ENCODE measurements at places on chromosomes 13 and 19. TPM values are rescaled to one million over a fixed set of nuclear protein-coding genes. Genes with fewer than 3 reads are reported as not detected.

Gene RASL11A
- total RNA-seq = 74.9 TPM

GRCh38 chr19:2560369-2560768 lies 84.4 kb downstream of the GADD45B start:
- no peak for DNase-seq
- no peak overlapping the region for H3K27ac ChIP-seq
- no peaks in the 10 kb centered on the region for H3K27me3 ChIP-seq

DNA sequence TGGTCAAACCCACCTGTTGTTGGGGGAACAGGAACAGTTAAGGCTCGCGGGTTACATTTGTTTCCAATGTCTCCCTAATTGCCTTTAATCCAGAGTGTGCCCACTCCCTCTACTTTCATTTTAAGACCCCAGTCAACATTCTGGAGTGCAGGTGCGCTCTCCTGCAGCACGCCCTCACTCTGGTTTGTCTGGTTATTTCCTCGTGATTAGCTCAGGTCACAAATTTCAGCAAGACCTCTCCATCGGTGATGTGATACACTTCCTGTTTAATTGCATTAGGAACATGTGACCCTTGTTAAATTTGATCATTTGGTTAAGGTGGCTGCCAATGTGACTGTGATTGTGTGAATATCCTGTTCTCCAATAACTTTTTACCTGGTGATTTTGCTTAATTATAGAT lies 53.0 kb downstream of the TEX29 start:
- no peak overlapping the region for H3K27ac ChIP-seq
- no peak overlapping the region for H3K4me3 ChIP-seq
- no peaks in the 10 kb centered on the region for H3K36me3 ChIP-seq
- H3K4me1 ChIP-seq = no peaks in the 10 kb centered on the region
- H3K27me3 ChIP-seq = no peaks in the 10 kb centered on the region

DNA sequence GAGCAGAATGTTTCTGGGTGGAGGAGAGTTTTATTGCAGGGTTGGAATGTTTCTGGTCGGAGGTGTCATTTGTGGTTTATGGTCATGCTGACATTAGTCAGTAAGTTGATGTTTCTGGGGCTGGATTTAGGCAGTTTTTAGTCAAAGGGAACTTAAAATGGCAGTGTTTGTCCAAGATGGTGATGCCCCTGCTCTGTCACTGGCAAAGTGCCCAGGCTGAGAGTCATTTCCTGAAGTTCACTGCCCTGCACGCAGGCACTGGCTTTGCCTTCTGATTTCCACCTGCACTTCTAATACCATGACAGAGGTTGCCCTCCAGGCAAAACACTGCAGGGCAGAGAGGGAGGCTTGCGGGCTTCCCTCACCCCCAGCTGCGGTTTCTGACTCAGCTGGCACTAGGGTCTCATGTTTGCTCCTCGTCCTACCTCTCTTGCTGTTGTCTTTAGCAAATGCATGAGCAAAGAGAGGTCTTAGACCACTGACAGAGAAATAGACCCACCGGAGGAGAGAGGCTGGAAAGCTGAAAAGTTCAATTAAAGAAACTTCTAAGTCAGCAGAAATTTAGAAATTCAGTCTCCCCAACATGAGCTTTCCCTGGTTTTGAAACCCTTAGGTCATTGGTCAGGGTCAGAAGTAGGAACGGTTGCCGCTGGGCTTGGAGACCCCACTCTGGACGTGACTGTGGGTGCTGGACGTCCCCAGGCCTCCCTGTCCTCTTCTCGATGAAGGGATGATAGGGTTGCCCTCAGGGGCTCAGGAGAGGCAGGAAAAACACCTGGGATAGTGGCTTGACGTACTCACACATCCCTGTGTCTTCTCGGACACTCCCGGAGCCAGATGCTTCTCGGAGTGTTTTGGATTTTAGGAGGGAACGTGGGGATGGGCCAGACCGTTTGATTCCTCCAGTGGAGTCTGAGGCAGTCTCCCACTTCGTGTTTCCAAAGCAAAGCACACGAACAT lies 26.3 kb downstream of the TMEM255B start:
- no peak for DNase-seq
- H3K36me3 ChIP-seq = no peaks in the 10 kb centered on the region
- H3K4me1 ChIP-seq = no peaks in the 10 kb centered on the region
- H3K4me3 ChIP-seq = no peak overlapping the region

- peaks cover 4% of the 10 kb centered on the region for H3K4me1 ChIP-seq
- H3K4me3 ChIP-seq = no peak overlapping the region
- no peaks in the 10 kb centered on the region for H3K27me3 ChIP-seq
- no peaks in the 10 kb centered on the region for H3K36me3 ChIP-seq
These were observed 71.5 kb downstream of the SPATA13 start for GRCh38 chr13:24232037-24232436.

GRCh38 chr13:49627831-49628652 lies at the start of gene ARL11:
TSS of gene ARL11 (plus strand) at chr13:49628507. CDS start at chr13:49630448, 1,941 bp downstream.
- H3K27me3 ChIP-seq = no peaks in the 10 kb centered on the region
- peaks cover 9% of the 10 kb centered on the region for H3K4me1 ChIP-seq
- DNase-seq = no peak
- peak within 1 kb of the TSS; percentile 21 for H3K4me3 ChIP-seq

- no peak for DNase-seq
- no peak overlapping the region for H3K4me3 ChIP-seq
- H3K27ac ChIP-seq = peak overlapping the region; percentile 89
- H3K27me3 ChIP-seq = no peaks in the 10 kb centered on the region
- H3K36me3 ChIP-seq = no peaks in the 10 kb centered on the region
- peaks cover 29% of the 10 kb centered on the region for H3K4me1 ChIP-seq
These were observed 1.6 kb upstream of the GRTP1 start for GRCh38 chr13:113365583-113365970.

Gene NOTCH3
- total RNA-seq = 76.6 TPM

Gene TMEM150B
- total RNA-seq = not detected

DNA sequence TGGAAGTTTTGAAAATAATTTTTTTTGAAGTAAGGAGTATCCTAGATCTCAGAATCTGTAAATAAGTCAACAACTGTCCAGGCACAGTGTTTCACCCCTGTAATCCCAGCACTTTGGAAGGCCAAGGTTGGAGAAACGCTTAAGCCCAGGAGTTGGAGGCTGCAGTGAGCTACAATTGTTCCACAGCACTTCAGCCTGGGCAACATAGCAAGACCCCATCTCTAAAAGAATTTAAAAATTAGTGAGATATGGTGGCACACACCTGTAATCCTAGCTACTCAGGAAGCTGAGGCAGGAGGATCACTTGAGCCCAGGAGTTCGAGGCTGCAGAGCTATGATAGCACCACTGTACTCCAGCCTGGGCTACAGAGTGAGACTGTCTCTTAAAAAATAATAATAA lies 87.2 kb upstream of the ZNF507 start:
- H3K36me3 ChIP-seq = no peaks in the 10 kb centered on the region
- no peak for DNase-seq
- H3K4me1 ChIP-seq = no peaks in the 10 kb centered on the region
- no peak overlapping the region for H3K27ac ChIP-seq

DNA sequence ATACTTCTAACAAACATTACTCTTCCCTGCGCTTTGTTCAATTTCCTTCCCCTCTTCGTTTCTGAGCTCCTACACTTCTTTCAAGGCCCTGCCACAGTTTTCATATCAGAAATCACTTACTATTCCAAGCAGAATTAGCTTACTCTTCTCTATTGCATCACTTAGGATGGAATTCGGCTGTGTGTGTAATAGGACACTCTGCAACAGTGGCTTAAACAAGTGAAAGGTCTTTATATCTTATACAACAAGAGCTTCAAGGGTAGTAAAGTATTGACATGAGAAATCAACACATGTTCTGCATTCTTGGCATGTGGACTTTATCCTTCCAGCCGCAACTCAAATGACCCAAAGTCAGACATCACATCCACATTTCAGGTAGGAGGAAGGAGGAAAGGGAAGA lies 279.6 kb downstream of the PCDH20 start:
- H3K4me1 ChIP-seq = no peaks in the 10 kb centered on the region
- no peaks in the 10 kb centered on the region for H3K36me3 ChIP-seq
- no peak overlapping the region for H3K27ac ChIP-seq
- no peak for DNase-seq

- H3K4me3 ChIP-seq = no peak overlapping the region
- peaks cover under 1% of the 10 kb centered on the region for H3K4me1 ChIP-seq
- no peak overlapping the region for H3K27ac ChIP-seq
- H3K36me3 ChIP-seq = peaks cover 3% of the 10 kb centered on the region
These were observed 69.0 kb downstream of the GGACT start for GRCh38 chr13:100519626-100520025.

Gene SYDE1
- total RNA-seq = 31.9 TPM

DNA sequence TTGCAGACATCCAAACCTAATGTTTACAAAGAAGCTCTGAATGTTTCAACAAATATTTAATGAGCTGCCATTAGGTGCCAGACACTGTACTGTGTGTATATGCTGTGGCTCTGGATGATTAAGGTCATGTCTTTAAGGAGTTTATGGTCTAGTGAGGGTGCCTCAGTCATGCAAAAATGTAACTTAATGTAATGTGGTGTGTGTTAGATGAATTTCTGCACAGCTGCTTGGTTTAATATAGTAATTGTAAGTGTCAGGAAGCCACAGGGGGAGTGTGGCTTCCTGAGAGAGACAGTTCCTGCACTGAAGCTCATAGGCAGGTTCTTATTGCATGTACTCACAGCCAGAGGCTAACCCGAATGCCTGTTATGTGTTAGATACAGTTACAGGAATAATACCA lies 43.3 kb downstream of the SPATA13 start:
- no peaks in the 10 kb centered on the region for H3K36me3 ChIP-seq
- no peak overlapping the region for H3K4me3 ChIP-seq
- no peaks in the 10 kb centered on the region for H3K27me3 ChIP-seq
- no peak for DNase-seq

- no peak for DNase-seq
- H3K4me1 ChIP-seq = no peaks in the 10 kb centered on the region
- no peaks in the 10 kb centered on the region for H3K27me3 ChIP-seq
- no peak overlapping the region for H3K4me3 ChIP-seq
- peaks cover 44% of the 10 kb centered on the region for H3K36me3 ChIP-seq
These were observed 10.2 kb downstream of the ZNF132 start for GRCh38 chr19:58429745-58430144.

DNA sequence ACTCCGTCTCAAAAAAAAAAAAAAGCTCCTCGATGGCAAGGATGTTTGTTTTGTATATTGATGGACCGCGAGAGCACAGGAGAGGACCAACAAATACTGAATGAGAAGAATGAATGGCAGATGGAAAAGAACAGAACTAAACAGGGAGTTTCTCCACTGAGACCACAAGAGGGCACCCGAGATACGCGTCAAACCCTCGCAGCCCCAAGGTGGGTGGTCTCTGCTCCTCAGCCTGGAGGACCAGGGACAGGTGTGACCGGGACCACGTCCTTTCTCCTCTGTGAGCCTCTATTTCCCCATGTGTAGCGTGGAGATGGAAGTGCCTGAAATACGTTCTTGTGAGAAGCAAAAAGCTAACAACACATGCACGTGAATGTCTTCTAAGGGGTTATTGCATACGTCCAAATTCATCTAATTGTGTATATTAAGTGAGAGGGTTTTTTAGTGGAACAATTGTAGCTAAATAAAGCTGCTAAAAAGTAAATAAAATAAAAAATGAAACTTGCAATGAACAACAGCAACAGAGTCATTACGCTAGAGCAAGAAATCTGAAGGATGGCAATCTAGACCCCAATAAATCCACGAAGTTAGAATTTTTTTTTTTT lies 8.3 kb upstream of the CDC42EP5 start:
- H3K4me1 ChIP-seq = no peaks in the 10 kb centered on the region
- no peaks in the 10 kb centered on the region for H3K27me3 ChIP-seq
- H3K4me3 ChIP-seq = no peak overlapping the region
- no peaks in the 10 kb centered on the region for H3K36me3 ChIP-seq

DNA sequence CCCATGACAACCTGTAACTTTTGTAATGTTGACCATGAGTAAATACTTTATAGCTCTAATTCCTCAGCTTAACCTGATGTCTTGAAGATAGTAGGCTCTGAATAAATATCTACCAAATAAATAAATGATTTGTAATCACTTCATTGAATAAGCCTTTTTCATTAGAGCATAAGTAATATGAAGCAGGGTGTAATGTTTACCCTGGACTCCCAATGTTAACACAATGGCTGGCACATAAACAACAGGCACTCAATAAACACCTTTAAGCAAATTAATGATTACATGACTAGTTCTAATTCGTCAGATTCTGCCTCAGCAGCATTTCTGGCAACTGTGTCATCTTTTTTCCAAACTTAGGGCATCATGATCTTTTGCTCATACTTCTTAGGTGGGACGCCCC lies 396.3 kb downstream of the LIG4 start:
- H3K27ac ChIP-seq = no peak overlapping the region
- no peak overlapping the region for H3K4me3 ChIP-seq
- no peaks in the 10 kb centered on the region for H3K4me1 ChIP-seq
- H3K36me3 ChIP-seq = no peaks in the 10 kb centered on the region

DNA sequence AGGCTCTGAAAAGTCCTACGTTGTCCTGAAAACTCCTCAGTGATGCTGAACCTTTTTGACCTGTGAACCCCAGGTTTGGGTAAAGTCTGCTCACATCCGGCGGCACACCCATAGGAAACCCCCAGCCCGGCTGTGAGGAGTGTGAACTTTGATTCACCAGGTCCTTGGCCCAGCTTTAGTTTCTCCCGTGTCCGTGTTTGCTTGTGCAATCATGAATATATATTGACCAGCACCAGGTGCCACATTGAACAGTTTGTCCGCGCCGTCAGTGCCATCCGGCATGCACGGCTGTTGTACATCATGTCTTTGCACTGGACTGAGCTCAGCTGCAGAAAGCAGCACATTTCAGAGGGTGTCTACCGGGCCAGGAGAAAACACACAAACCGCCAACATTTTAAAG lies 45.3 kb downstream of the NFIC start:
- DNase-seq = no peak
- no peak overlapping the region for H3K4me3 ChIP-seq
- H3K4me1 ChIP-seq = peaks cover 70% of the 10 kb centered on the region
- H3K36me3 ChIP-seq = peaks cover 4% of the 10 kb centered on the region
- no peak overlapping the region for H3K27ac ChIP-seq

DNA sequence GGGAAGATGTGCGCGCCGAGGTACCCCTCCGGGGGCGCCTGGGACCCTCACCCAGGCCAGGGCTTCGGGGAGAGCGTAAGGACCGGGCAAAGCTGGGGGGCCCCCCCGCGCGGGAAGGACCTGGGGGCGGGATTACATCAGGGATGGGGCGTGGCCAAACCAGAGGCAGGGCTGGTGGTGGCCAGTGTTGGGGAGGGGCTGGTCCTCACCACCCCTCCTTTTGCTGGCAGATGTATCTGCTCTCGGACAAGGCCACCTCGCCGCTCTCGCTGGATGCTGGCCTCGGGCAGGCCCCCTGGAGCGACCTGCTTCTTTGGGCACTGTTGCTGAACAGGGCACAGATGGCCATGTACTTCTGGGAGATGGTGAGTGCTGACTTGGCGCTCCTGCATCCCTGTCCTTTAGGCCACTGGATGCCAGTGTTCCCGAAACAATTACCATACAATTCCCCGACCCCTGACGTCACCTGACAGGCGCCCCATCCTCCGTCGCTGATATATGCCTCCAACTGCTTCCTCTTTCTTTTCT lies 25.3 kb downstream of the TRPM4 start:
- no peaks in the 10 kb centered on the region for H3K4me1 ChIP-seq
- no peaks in the 10 kb centered on the region for H3K27me3 ChIP-seq
- H3K27ac ChIP-seq = no peak overlapping the region
- peaks cover 24% of the 10 kb centered on the region for H3K36me3 ChIP-seq
- H3K4me3 ChIP-seq = no peak overlapping the region

Gene CEACAM7
- total RNA-seq = 3.4 TPM

- peak overlapping the region; percentile 45 for H3K4me3 ChIP-seq
- H3K27ac ChIP-seq = peak overlapping the region; percentile 92
- DNase-seq = no peak
These were observed 9.4 kb downstream of the BCL3 start for GRCh38 chr19:44757735-44758505.

- DNase-seq = no peak
- peaks cover 16% of the 10 kb centered on the region for H3K4me1 ChIP-seq
- no peaks in the 10 kb centered on the region for H3K36me3 ChIP-seq
- H3K27me3 ChIP-seq = no peaks in the 10 kb centered on the region
- H3K4me3 ChIP-seq = no peak overlapping the region
These were observed 2.1 kb downstream of the TMEM255B start for GRCh38 chr13:113761136-113761535.
